ENCODE measurements at places on chromosomes 2 and 18.

DNA sequence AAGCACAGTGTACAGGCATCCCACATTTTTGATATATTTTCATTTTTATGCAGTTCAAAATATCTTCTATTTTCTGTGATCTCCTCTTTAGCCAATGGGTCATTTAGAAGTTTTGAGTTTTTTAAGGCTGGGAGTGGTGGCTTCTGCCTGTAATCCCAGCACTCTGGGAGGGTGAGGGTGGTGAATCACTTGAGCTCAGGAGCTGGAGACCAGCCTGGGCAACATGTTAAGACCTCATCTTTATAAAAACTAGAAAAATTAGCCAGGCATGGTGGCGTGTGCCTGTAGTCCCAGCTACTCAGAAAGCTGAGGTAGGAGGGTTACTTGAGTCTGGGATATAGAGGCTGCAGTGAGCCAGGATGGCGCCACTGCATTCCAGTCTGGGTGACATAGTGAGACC lies 17.8 kb downstream of the UBR3 start:
- DNase-seq = no peak

DNA sequence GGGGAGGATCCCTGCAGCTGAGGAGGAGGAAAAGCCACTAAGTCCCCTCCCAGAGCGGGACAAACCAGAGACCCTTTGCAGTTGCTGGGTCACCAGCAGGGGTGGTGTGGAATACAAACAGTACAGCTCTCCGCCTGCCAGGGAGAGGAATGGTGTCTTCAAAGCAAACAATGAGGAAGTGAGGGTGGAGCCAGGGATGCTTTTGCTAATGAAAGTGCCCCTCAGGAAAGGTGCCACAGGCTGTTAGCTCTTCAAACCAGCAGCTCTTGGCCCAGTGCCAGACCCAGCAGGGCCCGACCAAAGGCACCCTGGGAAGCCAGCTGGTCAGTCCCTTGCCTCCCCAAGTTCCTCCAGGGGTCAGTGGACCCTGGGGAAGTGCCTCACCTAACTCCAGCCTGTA lies 102.8 kb downstream of the HIBCH start:
- peak; percentile 25 for DNase-seq

- DNase-seq = no peak
Observed at GRCh38 chr2:118633371-118634018, 214.0 kb downstream of the EN1 start.

DNA sequence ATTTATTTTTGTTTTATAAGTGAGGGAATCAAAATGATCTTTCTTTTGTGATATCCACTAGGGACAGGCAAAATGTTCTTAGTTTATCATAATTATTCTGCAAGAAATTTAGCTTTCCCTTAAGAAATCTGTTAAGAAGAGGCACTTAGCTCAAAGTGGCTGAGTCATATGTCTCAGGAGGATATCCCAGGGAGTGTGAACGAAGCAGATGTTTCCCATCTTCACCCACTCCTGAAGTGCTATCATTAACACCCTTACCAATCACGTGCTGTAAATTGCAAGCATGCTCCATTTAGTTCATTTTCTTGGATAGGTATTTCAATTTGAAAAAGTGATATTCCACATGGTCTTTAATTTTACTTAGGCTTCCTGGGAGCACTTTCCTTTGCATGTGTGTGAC lies 774.3 kb upstream of the TMEFF2 start:
- DNase-seq = peak; percentile 2

DNA sequence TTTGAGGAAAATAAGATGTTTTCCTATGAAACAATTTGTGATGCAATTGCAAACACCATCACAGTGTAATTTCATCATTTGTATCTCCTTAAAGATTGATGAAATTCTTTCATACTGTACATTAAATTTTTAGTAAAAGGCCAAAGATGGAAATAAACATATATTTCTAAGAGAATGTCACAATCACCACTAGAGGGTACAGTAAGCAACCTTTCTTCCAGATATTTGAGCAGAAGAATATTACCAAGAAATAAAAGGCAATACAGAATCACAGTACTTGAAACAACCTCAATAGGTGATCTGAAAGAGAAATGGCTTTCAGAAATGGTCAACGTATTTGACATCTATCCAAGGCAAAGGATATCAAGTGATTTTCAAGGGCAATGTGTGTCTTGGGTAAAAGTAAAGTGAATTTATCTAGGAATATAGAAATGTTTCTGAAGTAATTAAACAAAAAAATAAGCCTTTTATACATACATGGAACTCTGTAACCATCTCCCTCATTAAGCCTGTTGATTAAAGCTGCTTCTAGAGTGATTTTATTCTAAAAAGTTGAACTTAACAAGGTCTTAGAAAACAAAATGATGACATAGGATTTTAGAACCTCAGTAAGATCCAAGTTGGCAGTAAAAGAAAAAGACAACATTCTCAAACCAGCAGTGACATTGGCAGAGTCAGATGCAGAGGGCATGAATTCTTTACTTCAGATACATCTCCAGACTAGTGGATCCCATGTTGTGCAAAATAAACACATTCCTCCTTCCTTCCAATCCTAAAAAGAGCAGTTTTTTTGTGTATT lies 90.3 kb upstream of the SESTD1 start:
- no peak for DNase-seq

GRCh38 chr2:126771094-126771493 lies 115.1 kb downstream of the GYPC start:
- DNase-seq = peak; percentile 27

GRCh38 chr2:64205415-64205814 lies 61.2 kb upstream of the PELI1 start:
- no peak for DNase-seq

DNA sequence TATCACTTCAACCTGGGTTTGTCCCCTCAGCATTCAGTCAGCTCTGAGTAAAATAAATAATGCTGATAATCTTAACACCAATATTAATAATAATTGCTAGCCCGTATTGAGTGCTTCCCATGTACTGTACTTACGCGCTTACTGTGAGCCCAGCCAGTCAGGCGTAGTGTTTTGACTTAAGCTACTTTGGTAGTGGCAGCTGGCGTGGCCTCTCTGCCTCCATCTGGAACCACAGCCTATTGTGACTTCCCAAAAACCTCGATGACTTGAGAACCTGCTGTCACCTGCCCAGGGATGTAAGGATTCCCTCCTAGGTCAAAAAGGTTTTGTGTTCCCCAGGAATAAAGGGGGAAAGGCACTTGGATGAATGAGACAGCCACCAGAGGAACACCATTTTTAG lies 53.2 kb downstream of the SUMO1 start:
- DNase-seq = no peak

DNA sequence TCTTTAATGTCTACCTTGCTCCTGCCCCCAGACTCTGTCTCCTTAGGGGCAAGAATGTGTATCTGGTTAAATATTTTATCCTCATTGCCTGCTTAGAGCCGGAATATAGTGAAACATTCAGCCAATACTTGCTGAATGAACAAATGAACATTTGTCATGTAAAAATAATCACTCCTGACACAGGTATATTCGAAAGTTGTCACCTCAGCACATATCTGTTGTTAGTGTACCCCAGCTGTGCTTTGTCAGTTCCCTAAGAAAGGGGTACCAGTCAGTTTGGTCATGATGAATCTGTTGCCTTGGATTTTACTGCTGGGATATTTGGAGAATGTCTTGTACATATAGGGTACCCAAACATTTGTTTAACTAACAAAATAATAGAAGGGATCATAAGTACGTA lies 77.0 kb upstream of the PROKR1 start:
- DNase-seq = no peak

DNA sequence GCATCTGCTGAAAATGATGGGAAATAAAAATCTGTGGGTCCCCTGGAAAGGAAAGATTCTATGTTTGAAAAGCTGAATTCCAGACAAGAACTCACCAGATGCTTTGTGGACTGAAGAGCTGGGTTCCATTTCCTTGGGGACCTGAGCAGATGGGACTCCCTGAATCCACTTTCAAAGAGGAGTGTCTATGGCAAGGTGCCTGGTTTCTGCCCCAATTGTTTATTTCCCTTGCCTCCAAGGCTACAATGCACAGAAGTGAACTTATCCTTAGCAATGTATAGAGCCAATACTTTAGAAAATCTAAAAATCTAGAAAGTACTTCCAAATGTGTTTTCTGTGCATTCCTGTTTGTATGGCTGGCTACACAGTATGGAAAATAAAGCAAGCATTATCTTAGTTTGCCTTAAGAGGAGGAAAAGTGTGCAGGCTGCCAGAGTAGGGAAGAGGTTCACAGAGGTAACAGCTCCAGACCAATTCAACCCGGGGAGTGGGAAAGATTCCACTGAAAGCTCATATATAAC lies 420.5 kb downstream of the NRXN1 start:
- no peak for DNase-seq

- DNase-seq = no peak
Observed at GRCh38 chr2:9063023-9063606, 59.6 kb upstream of the MBOAT2 start.

- no peak for DNase-seq
Observed at GRCh38 chr2:44104855-44105271, 63.8 kb upstream of the PPM1B start.

DNA sequence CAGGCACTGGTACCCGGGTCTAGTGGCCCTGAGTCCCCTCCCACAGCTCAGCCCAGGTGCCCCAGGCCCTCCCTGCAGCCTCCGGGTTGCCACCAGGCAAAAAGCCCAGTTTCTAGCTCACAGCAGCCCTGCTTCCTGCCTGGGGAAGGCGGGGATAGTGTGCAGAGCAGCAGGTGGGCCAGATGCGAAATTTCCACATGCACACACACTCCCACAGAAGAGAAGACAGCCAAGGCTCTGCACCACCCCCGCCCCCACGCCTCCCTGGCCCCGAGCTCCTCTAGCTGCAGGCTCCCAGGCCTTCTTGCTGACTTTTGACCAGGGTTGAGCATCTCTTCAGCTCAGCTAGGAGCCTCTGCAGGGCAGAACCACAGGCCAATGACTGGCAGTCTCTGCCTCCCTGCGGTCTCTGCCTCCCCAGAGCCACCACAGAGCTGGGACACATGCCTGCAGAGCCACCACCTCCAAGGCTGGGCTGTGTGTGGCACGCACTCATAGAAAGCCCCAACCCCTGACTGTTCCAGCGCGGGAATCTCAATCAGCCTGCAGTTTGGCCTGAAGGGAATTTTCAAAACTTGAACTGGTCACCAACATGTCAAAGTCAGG lies 7.2 kb downstream of the SLC66A2 start:
- DNase-seq = no peak

GRCh38 chr2:127415593-127416505 lies 2.4 kb upstream of the PROC start:
- peak; percentile 96 for DNase-seq

GRCh38 chr2:106853631-106854030 lies 32.3 kb downstream of the ST6GAL2 start:
- no peak for DNase-seq

GRCh38 chr18:36745219-36745975 lies 83.4 kb downstream of the TPGS2 start:
- DNase-seq = peak; percentile 32

- DNase-seq = no peak
Observed at GRCh38 chr2:46175419-46175818, 121.8 kb upstream of the EPAS1 start.

- no peak for DNase-seq
Observed at GRCh38 chr2:130310881-130311280, 31.8 kb upstream of the IMP4 start.

- no peak for DNase-seq
Observed at GRCh38 chr2:31227711-31228125, 6.2 kb upstream of the EHD3 start.

DNA sequence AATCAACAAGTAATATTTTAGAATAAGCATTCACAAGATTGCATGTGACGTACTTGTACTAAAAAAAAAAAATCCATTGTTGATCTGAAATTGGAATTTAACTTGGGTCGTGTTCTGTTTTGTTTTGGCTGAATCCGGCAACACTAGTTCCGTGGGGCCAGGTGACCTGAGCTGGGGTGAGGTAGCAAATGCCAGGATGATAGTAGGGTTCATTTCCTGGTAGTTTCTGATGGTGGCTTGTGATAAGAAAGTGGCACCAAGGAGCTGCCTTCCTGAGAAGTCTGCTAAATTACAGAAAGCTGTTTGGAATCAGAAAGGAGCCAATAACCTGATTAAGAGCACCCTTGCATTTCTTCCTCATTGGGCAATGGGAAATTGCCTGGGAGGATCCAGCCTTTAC lies 126.4 kb upstream of the DLX2 start:
- DNase-seq = no peak

GRCh38 chr2:86042256-86043168 lies 63.2 kb downstream of the POLR1A start:
- peak; percentile 10 for DNase-seq

GRCh38 chr2:197497326-197497725 lies 2.3 kb downstream of the HSPD1 start:
- DNase-seq = no peak

- DNase-seq = no peak
Observed at GRCh38 chr2:190514676-190515075, 19.8 kb downstream of the NEMP2 start.

- no peak for DNase-seq
Observed at GRCh38 chr2:173099804-173100203, 24.2 kb downstream of the MAP3K20 start.

Measured in H7 (cell line).